CD8-positive, alpha-beta memory T cell (primary cell): ENCODE measurements at places on chromosomes 12 and 14.

- DNase-seq: no peak
Measured at GRCh38 chr14:99722741-99723140, 38.6 kb downstream of the CYP46A1 start.

DNA sequence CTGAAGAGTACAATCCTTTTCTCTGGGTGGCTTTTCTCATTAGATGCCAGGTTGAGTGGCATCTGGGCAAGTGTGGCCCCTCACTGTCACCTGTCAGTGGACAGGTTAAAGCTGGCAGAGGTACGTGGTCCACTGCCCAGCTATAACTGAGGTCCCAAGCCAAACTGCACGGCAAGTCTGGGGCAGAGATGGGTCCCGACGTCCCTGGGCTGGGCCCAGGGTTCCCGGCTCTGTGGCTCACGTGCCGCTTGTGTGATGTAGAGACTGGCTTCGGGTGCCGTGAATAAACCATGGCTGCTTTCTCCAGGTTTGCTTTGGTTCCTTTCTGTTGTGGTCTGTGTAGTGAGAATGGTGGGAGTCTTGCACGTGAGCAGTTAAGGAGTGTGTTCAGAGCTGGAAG lies 77.7 kb downstream of the WDR20 start:
- DNase-seq: no peak

DNA sequence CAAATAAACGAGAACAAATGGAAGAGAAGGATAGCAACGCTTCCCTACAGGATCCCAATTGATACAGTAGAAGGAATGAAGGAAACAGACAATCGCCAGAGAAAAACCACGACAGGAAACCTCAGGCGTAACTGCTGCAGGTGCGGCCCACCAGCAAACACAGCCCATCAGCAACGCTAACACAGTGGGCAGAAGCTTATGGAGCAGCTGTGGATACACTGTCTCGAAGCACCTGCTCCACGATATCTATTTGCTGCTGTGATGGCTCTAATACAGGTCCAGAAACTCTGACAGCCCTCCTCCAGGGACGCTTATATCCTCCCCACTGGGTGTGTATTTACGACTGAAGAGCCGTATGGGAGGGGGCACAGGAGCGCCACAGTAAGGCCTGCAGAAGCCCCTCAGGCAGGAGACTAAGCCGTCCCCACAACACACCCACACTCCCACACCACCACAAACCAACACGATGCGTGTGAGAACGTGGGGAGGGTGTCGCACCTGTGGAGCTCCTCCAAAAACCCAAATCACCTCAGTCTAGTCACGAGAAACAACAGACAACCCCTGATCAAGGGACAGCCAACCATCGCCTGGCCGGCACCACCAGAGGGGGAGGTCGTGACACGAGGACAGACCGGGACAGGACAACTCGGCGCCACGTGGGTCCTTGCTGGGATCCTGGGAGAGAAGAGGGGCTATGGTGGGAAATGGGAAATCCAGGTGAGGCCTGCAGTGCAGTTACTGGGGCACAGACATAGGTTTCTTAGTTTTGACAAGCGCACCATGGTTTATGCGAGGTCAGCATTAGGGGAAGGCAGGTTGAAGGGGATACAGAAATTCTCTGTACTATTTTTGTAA lies 24.0 kb downstream of the POLE start:
- DNase-seq: no peak

GRCh38 chr14:93395231-93395630 lies 35.5 kb upstream of the UNC79 start:
- DNase-seq: no peak

GRCh38 chr12:12693111-12693671 lies 2.8 kb downstream of the GPR19 start:
- DNase-seq: no peak
